ENCODE measurements at places on chromosomes 3 and 15. TPM values are rescaled to one million over a fixed set of nuclear protein-coding genes. Genes with fewer than 3 reads are reported as not detected.

GRCh38 chr3:37214076-37214475, 39.7 kb upstream of the LRRFIP2 start:
- DNase-seq, result no peak

Gene ARPP21
- not detected for total RNA-seq

Gene SLC7A14
- 0.12 TPM for total RNA-seq

Gene MBNL1
- 75.3 TPM for total RNA-seq

Gene ABHD17C
- 5.7 TPM for total RNA-seq

Gene BOC
- total RNA-seq, result 1.0 TPM

DNA sequence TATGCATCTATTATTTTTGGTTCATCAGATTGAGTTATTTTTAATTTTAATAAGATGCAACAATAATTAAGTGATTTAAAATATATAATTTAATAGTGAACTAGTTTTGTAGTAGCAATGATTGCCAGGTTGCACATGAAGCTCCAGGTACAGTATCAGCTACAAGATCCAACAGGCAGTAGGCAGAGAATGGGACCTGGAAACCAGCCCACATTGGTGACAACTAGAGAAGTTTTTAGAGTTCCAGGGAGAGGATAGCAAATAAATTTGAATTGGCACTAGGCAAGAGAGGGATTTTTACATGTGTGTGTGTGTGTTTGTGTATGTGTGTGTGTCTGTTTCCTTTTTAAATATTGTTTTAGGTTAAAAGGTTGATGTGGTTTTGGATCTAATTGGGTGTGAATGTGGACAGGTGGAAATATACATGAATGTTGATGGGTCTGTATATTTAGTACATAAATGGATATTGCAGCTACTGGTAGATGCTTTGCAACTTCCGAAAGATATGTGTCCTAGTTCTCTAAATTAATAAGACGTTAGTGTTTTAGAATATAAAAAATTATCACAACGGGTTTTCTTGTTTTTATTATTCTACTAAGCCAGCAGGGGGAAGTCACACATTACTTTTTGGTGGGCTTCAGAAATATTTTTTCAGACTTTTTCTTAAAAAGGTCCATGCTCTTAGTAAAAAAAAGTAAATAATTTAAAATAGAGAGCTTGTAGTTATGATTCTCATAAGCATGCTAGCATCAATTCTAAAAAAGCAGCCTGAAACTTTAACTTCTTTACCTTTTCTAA, 110.1 kb upstream of the GBE1 start:
- no peak for DNase-seq

DNA sequence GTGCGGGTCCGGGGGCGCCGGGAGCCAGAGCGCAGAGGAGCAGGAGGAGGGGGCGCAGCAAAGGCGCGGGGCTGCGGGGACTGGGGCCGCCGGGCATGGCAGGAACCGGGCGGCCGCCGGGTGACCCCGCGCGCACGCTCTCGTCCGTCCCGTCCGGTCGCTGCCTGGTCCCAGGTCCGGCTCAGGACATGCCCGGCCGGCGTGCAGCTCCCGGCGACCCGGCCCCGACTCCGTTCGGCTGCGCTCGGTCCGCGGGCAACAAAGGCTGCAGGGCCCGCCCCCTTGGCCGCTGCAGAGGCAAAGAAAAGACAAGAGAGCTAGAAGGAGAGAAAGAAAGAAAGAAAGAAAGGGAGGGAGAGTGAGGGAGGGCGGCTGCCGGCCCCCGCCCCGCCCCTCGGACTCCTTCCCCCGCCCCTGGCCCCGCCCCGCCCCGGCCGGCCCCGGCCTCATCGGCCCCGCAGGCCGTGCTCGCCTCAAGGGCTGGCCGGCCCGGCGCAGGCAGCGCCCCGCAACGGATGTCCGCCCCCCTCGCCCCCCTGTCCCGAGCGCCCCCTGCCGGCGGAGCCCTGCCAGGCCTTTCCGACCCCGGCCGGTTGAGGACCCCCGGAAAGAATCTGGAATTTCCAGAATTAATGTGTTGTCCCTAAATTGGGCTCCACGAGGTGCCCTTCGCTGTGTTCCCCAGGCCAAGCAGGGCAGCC, at the start of gene ADAMTS7:
Gene ADAMTS7 (minus strand): TSS at position 341 of the 701 bp plus-strand sequence. CDS start 244 bp downstream, at position 97.
- no peak for DNase-seq

Gene PRSS50
- total RNA-seq, result not detected

Gene PPIP5K1
- total RNA-seq, result 5.9 TPM

DNA sequence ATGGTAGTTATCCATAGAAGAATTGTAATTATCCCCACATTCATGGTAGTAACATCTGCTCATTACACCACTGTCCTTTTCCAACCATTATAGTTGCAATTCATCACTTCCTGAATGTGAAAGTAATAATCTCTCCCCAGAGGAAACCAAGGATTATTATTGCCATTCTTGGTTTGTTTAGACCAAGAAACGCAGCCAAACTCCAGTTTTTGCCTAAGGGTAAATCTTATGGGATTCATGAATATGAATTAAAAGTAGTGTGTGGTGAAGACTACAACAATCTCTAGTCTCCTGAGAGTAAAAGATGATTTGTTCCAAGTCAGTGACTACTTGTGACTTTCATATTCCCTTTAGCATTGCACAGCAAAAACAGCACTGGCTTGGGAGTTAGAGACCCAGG, 45.7 kb upstream of the ABI3BP start:
- no peak for DNase-seq

Gene XCR1
- total RNA-seq, result not detected

- DNase-seq, result no peak
Observed at GRCh38 chr15:63942486-63943365, 103.6 kb downstream of the DAPK2 start.

DNA sequence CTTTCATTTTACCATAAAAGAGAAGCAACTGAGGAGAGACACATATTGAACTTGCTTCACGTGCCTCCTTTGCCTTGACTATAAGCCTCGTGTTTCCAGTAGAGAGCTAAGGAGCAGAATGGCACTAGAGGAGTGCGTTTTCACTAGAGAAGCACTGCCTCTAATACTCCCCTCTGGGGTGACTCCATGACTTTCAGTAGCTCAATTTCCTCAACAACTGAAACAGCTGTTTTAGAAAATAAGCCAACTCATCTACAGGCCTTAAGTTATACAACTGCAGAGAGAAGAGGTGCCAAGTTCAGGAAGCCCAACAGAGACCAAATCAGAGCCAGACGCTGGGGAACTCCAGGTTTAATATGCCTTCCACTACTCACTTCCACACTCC, 1.9 kb downstream of the UBP1 start:
- DNase-seq, result no peak

GRCh38 chr3:58333206-58334012, 717 bp downstream of the PXK start:
- DNase-seq, result no peak

GRCh38 chr15:67884514-67885174, 44.8 kb upstream of the RNU6-1 start:
- no peak for DNase-seq

- no peak for DNase-seq
Observed at GRCh38 chr3:8856071-8856470, 86.7 kb upstream of the OXTR start.

GRCh38 chr15:76337696-76338485, 1.3 kb downstream of the ISL2 start:
- DNase-seq, result no peak
